Breast epithelium (tissue), 4 donors: ENCODE measurements at places on chromosomes 6 and 20. TPM values are rescaled to one million over a fixed set of nuclear protein-coding genes. Genes with fewer than 3 reads are reported as not detected.

ZNF335 gene
- 20.6 TPM for total RNA-seq

PNPLA1 gene
- not detected for total RNA-seq

TGM2 gene
- total RNA-seq = 10.7 TPM

STMND1 gene
- not detected for total RNA-seq

PPDPF gene
- total RNA-seq = 133 TPM

NEU1 gene
- total RNA-seq = 48.9 TPM

UNC93A gene
- not detected for total RNA-seq

GRCh38 chr6:125811259-125811658, 20.5 kb downstream of the NCOA7 start:
- DNase-seq = no peak
- no peaks in the 10 kb centered on the region for H3K4me1 ChIP-seq
- H3K4me3 ChIP-seq = no peak overlapping the region
- no peaks in the 10 kb centered on the region for H3K36me3 ChIP-seq

DNA sequence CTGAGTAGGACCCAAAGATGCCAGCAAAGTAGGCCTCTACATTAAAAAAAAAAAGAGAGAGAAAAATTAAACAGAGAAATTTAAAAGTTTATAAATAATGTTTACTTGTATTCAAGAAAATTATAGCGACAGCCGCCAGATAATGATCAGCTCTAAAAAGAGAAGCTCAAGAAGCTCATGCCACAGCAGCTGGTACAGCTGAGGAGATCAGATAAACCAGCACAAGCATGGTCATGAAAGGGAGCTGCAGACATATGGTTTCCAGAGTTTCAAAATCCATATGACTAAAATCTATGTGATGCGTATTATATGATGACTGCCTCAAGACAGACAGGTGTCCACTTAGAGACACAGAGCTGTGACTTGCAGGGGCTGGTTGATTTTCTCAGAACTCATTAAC, 13.6 kb upstream of the HLA-C start:
- no peak for DNase-seq
- H3K27ac ChIP-seq = no peak overlapping the region
- no peaks in the 10 kb centered on the region for H3K36me3 ChIP-seq
- no peaks in the 10 kb centered on the region for H3K27me3 ChIP-seq
- no peaks in the 10 kb centered on the region for H3K4me1 ChIP-seq

DNA sequence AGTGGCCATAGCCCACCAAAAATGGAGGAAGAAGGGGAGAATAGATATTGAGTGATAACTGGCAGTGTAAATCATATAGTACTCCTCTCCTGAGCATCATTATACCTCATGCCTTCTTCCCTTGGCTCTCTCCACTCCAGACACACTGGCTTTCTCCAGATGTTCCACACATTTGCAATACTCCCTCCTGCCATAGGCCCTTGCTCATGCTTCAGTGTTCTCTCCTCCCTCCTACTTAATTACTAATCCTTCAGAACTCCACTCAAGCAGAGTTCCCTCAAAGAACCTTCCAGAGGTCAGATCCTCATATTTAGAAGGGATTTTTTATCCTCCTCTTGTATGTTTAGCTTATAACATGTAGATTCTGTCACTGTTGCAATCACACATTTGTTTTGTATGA, 279.5 kb upstream of the SUPT3H start:
- H3K36me3 ChIP-seq = no peaks in the 10 kb centered on the region
- no peak for DNase-seq
- H3K4me3 ChIP-seq = no peak overlapping the region
- H3K27ac ChIP-seq = no peak overlapping the region
- H3K27me3 ChIP-seq = no peaks in the 10 kb centered on the region
- no peaks in the 10 kb centered on the region for H3K4me1 ChIP-seq

DNA sequence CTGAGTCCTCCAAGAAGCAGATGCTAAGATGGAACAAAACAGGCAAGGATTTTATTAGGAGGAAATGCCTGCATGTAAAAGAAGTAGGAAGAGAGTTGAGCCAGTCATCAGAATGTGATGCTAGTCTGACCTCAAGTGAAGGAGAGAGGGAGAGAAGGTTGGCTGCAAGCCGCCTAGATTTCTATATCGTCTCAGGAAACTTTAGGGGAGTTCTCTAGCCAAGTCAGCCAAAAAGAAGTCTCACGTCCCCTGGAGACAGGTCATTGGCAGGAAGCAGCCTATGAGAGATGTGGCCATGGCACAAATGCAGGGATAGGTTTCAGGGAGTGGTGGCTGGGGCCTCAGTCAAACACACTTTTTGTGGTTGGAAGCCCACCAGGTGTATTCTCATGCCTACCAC, 378.0 kb downstream of the CD109 start:
- no peak for DNase-seq
- no peaks in the 10 kb centered on the region for H3K27me3 ChIP-seq

GRCh38 chr6:107731422-107732319, 92.4 kb downstream of the SCML4 start:
- H3K4me1 ChIP-seq = no peaks in the 10 kb centered on the region
- DNase-seq = no peak
- H3K27ac ChIP-seq = peak overlapping the region; percentile 3
- H3K4me3 ChIP-seq = peak overlapping the region; percentile 7

GRCh38 chr6:37130704-37131103, 39.2 kb upstream of the PIM1 start:
- H3K27me3 ChIP-seq = no peaks in the 10 kb centered on the region
- H3K36me3 ChIP-seq = no peaks in the 10 kb centered on the region
- H3K4me1 ChIP-seq = no peaks in the 10 kb centered on the region
- H3K4me3 ChIP-seq = no peak overlapping the region
- DNase-seq = peak; percentile 51

GRCh38 chr6:55433446-55434130, 106.3 kb downstream of the GFRAL start:
- H3K4me3 ChIP-seq = no peak overlapping the region
- no peak overlapping the region for H3K27ac ChIP-seq
- no peaks in the 10 kb centered on the region for H3K27me3 ChIP-seq

GRCh38 chr20:3925113-3925695, 36.0 kb downstream of the PANK2 start:
- no peak overlapping the region for H3K4me3 ChIP-seq
- DNase-seq = no peak
- H3K27me3 ChIP-seq = no peaks in the 10 kb centered on the region
- no peaks in the 10 kb centered on the region for H3K36me3 ChIP-seq
- H3K4me1 ChIP-seq = no peaks in the 10 kb centered on the region

DNA sequence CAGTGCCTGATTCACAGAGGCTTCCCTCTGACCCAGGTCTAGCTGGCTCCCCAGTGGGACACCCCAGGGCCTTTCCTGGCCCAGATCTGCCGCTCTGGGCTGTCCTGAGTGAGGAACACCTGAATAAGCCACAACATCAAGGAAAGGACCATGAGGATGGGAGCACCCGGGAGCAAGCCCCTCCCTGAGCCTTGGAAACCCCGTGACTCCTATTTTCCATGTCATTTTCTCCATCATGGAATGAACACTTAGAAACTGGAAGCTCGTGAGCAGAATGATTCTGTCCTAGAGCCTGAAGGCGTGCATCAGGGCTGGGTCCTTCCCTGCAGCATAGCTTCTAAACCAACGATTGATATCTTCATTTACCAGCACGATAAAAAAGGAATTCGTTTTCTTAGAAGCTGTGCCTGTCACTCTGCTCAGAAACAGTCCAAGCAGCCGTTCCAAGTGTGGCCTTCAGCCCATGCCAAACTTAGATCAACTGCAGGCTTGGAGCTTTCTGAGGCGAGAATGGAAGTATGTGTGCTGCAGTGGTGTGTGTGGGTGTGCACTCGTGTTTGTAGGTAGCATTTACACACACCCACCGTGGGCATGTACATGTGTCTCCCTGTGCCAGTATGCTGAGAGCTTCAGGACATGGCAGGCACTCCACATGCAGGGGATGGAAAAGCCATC, 83.2 kb upstream of the FOXC1 start:
- peaks cover 2% of the 10 kb centered on the region for H3K4me1 ChIP-seq
- no peak overlapping the region for H3K4me3 ChIP-seq
- DNase-seq = no peak
- peak overlapping the region; percentile 85 for H3K27ac ChIP-seq
- no peaks in the 10 kb centered on the region for H3K27me3 ChIP-seq
- no peaks in the 10 kb centered on the region for H3K36me3 ChIP-seq

GRCh38 chr6:148509800-148510581, 167.4 kb downstream of the SASH1 start:
- no peaks in the 10 kb centered on the region for H3K27me3 ChIP-seq
- H3K27ac ChIP-seq = peak overlapping the region; percentile 92
- no peaks in the 10 kb centered on the region for H3K4me1 ChIP-seq
- no peaks in the 10 kb centered on the region for H3K36me3 ChIP-seq
- no peak for DNase-seq
- peak overlapping the region; percentile 50 for H3K4me3 ChIP-seq

GRCh38 chr20:61166324-61166723, 85.7 kb upstream of the CDH4 start:
- DNase-seq = no peak
- H3K27ac ChIP-seq = no peak overlapping the region
- H3K36me3 ChIP-seq = no peaks in the 10 kb centered on the region
- H3K4me3 ChIP-seq = no peak overlapping the region
